Caki2 (cell line): ENCODE measurements at places on chromosomes 6 and 20.

DNA sequence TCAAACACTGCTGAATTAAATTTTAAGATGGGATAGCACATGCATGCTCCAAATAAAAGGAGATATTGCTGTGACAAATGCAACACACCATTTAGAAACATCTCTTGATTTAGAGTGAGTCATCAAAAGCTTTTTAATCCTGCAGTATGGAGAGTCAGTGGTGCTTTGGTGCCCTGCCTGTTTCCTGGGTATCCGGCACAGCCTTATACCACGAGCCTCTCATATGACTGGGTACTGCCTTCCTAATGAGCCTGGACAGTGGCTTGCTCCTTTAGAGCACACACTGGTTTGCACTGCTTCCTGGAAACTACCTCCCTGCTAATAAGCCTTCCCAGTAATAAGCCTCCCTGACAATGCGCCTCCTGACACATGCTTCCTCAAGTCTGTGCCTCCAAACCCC lies 65.3 kb upstream of the KCNK16 start:
- DNase-seq: no peak

DNA sequence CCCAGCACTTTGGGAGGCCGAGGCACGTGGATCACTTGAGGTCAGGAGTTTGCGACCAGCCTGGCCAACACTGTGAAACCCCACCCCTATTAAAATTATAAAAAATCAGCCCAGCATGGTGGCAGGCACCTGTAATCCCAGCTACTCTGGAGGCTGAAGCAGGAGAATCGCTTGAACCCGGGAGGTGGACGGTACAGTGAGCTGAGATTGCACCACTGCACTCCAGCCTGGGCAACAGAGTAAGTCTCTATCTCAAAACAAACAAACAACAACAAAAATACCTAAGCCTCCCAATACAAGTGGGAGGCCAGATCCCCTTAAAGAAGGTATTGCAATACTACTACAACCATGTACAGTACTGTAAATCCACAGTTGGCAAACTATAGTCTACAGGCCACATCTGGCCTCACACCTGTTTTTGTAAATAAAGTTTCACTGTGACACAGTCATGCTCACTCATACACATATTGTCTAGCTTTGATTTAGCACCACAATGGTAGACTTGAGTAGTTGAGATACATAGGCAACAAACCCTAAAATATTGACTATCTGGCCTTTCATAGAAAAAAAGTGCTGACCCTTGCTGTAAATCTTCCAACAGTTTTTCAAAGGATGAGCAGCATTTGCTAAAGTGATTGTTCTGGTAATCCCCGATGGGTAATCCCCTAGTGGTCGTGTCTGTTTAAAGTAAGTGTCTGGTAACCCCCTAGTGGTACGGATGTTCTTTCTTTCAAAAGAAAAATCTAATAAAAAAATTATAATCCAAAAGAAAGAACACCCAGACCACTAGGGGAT lies 202.0 kb downstream of the RNGTT start:
- no peak for DNase-seq

GRCh38 chr6:47631269-47631772 lies 67.1 kb upstream of the ADGRF4 start:
- peak; percentile 76 for DNase-seq

DNA sequence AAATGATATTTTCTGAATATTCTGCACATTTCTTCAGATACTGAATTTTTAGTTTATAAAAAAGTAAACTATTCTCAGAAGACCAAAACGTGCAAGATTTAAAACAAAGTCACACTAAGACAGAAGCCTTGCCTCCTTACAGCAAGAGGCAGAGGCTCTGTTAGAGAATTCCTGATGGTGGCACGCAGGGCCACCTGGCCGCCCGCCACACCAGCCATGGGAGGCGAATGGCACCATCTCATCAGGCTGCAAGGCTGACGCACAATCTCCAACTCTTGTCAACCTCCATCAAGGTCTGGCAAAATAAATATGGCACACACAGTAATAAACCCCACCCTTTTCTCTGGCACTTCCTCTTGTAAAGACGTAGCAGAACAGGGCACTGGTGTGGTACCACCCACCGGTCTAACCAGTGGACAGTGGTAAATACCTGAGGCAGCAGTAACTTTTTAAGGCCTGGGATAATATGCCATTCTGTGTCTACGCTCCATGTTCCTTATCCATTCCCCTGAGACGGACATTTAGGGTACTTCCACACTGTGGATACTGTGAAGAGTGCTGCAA lies 111.4 kb downstream of the WDR27 start:
- DNase-seq: no peak

DNA sequence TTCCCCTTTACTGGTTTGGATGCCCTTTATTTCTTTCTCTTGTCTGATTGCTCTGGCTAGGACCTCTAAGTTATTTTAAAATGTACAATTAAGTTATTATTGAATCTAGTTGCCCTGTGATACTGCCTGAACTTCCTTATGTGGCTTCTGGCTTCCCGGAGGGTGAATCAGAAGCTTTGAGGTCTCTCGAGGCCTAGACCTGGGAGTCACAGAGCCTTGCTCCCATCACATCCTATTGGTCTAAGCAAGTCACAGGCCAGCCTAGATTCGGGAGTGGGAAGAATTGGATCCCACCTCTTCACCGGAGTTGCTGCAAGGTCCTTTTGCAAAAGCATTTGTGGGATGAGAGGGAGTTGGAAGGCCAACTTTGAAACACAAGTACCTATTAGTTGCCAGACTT lies 15.2 kb downstream of the BCAS4 start:
- no peak for DNase-seq

DNA sequence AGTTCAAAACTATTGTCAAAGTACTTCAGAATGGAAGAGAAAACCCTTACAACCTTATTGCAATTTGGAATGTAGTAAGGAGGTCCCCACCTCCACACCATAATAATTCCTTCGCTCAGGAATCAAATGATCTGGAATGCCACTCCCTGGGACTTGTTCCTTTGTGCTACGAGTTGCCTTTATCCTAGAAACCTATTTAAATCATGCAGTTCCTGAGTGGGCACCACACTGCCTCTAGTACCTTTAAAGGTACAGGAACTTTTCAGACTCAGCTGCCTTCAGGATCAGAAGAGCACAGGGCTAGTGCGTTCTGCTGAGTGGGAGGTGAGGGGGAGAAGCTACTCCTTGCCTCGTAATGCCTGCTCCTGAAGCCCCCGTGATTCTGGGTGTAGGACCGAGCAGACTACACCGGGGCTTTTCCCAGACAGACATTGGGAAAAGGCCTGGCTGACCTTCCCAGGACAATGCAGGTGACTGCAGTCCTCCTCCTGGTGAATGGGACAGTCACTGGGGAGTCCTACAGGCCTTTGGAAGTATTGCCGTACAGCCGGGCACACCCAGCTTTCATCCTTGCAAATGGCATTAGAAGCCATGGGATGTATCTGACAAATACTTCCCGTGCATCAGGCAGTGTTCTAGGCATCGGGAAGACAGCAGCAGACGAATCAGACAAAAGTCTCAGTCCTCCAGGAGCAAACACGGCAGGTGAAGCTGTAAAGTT lies 11.8 kb upstream of the TUBB2B start:
- no peak for DNase-seq

- no peak for DNase-seq
Observed at GRCh38 chr6:167766986-167767714, 59.6 kb upstream of the AFDN start.

DNA sequence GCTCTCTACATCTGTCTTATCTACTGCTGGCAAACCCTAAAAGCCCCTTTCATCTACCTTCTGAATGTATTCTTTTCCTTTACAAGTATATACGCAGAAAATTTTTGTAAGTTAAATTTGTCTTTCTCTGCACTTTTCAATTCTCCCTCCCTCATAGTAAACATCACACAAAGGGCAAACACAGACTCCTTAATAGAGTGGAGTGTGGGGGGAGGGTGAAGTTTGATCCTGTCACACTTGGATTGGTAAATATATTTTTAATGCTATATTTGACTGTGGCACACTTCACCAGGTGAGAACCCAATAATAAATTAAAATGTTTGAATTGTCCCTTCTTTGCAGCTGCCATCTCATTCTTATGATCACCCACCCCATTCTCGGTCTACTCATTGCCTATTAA lies 33.2 kb upstream of the PAQR8 start:
- no peak for DNase-seq

DNA sequence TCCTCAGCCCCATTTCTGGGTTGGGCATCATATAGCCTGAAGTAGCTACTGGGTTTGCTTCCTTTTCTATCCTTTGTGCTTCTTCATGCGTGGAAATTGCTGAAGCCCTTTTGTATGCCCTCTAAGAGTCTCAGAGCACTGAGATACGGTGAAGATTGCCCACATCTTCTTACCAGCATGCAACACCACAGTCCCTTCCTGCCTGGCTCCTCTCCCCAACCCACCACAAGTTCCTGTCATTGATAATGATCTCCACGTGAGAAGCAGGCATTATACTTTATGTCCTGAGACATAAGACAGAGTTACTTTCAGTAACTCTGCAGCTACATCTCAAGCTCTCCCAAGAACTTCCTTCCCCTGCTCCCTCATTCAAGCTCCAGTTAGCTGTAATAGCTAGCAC lies 15.8 kb upstream of the PLCB4 start:
- no peak for DNase-seq

DNA sequence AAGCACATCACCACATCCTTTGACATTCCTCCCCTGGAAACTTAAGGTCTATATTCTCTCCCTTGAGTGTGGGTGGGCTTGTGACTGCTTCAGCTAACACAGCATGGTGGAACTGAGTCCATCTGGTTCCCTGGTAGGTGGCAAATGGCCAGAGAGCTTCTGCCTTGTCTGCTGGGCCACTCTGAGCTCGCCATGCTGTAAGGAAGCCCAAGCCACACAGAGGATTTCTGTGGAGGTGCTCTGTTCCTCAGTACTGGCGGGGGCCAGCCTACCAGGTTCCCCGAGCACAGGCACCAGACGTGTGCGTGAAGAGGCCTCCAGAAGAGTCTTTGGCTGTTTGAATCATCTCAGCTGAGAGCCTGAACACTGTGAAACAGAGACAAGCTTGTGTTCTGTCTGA lies 41.6 kb upstream of the PMEPA1 start:
- DNase-seq: no peak

GRCh38 chr20:17987988-17988387 lies 19.2 kb downstream of the MGME1 start:
- no peak for DNase-seq

- DNase-seq: no peak
Observed at GRCh38 chr6:84362193-84362821, 134.9 kb upstream of the CEP162 start.

- no peak for DNase-seq
Observed at GRCh38 chr6:165317723-165318122, 8.3 kb upstream of the C6orf118 start.

GRCh38 chr6:117906958-117907600 lies at the start of gene SLC35F1:
TSS of gene SLC35F1 (plus strand) at chr6:117907264.
- DNase-seq: no peak

- no peak for DNase-seq
Observed at GRCh38 chr6:63904650-63905248, 269.1 kb downstream of the PHF3 start.

DNA sequence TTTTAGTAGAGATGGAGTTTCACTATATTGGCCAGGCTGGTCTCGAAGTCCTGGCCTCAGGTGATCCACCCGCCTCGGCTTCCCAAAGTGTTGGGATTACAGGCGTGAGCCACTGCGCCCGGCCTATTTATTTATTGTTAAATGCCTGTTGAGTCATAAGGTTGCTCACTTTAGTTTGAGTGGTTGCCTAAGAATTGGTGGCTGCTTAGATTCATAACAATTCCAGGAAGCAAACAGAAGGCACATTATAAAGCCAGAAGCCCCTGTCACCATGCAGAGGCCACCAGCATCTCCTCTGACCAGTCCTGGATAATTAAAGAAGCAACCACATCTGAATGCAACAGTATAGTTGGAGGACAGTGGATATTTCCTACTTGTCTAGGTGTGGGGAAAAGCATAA lies 24.0 kb upstream of the ARMH2 start:
- peak; percentile 18 for DNase-seq

DNA sequence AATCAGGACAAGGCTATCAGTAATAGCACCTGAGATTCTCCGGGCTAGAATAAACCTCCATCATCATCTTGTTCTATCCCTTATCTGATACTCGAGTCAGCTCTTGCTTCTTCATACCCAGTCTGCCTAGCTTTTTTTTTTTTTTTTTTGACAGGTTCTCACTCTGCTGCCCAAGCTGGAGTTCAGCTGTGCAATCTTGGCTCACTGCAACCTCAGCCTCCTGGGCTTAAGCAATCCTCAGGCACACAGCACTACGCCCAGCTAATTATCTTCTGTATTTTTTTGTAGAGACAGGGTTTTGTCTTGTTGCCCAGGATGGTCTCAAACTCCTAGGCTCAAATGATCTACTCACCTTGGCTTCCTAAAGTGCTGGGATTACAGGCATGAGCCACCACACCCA lies 19.5 kb downstream of the SRSF6 start:
- DNase-seq: no peak

DNA sequence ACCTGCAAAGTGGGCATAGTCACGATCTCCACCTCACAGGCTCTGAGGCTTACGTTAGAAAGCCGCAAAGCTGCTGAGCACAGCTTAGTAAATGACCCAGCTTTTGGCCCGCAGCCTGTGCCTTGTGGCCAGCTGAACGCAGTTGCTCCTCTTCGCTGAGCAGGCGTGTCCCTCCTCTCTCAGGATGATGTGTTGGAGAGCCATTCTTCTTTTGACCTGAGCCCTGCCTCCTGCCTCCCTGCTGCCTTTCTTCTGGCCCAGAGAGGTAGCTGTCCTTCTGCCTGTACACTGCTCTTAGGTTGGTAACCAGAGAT lies 47.6 kb upstream of the MYL9 start:
- peak; percentile 40 for DNase-seq

DNA sequence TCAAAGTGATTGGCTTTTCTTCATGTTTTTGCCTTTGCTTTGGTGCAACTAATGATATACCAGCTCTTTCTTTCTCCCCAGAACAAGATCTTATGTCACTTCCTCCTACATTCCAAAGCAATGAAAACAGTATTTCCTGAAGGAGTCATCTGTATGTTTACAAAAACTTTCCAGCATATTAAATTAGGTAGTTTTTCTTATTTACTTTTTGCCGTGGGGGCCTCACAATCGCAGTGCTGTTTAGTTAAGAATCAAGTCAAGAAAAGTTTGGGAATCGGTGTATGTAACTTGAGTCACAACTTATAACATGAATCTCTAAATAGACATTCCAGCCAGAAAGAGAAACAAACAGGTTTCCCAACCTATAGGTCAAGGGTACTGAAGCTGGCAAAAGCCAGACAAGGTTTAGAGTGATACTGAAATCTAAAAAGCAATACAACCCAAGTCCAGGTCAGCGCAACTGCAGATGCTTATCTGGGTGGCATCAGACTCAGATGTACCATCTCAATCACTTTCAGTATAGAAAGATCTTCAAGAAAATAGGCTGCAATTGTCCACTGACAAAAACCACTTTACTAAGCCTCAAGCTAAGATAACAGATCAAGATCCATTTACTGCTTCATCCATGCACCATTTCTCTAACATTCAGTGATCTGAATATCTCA lies 63.6 kb downstream of the IPCEF1 start:
- DNase-seq: peak; percentile 76

- no peak for DNase-seq
Observed at GRCh38 chr20:57964011-57964862, 254.4 kb upstream of the PMEPA1 start.
